Thoracic aorta (tissue), 2 donors: ENCODE measurements at places on chromosomes 6 and 20. TPM values are rescaled to one million over a fixed set of nuclear protein-coding genes. Genes with fewer than 3 reads are reported as not detected.

DNA sequence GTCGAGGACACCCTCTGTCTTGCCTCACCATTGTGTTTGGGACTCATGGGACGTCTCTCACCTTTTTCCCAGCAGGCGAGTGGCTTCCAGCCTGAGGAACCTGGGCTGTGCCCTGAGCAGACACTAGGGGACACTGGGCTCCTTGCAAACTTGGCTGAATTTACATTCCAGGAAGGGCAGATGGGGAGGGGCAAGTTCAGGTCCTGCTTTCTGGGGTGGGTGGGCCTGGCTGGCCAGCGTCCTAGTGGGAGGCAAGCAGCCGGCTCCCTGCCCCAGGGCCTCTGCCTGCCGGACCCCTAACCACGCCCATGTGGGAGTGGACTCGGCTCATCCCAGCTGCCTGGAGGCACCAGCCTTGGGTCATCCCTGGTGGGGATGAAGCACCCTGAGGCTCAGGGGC lies 48.2 kb upstream of the MLN start:
- no peak for DNase-seq

DNA sequence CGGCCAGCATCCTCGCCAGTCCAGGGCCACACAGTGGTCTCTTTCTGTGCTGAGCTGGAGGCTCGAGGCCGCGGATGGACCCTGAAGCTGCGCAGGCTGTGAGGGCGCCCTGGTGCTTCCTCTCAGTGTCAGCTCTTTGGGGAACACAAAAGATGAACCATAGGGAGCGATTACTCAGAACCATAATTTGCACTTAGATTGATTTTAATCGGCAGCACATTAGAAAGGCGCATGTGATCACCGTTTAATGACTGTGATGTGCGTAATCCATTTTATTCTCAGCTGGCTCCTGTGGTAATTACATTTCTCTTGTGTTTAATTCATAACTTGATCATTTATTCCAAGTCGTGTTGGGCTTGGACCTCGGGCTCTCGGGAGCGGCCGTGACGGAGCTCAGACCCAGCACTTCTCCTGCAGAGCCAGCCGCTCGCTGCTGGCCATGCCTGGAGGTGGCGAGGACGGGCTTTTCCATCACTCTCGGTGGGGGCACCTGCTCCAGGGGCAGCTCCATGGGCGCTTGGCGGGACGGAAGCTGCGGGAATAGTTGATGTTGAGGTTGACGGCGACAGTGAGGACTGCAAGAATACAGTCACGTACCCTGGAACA lies 25.6 kb upstream of the NTSR1 start:
- DNase-seq: no peak

DNA sequence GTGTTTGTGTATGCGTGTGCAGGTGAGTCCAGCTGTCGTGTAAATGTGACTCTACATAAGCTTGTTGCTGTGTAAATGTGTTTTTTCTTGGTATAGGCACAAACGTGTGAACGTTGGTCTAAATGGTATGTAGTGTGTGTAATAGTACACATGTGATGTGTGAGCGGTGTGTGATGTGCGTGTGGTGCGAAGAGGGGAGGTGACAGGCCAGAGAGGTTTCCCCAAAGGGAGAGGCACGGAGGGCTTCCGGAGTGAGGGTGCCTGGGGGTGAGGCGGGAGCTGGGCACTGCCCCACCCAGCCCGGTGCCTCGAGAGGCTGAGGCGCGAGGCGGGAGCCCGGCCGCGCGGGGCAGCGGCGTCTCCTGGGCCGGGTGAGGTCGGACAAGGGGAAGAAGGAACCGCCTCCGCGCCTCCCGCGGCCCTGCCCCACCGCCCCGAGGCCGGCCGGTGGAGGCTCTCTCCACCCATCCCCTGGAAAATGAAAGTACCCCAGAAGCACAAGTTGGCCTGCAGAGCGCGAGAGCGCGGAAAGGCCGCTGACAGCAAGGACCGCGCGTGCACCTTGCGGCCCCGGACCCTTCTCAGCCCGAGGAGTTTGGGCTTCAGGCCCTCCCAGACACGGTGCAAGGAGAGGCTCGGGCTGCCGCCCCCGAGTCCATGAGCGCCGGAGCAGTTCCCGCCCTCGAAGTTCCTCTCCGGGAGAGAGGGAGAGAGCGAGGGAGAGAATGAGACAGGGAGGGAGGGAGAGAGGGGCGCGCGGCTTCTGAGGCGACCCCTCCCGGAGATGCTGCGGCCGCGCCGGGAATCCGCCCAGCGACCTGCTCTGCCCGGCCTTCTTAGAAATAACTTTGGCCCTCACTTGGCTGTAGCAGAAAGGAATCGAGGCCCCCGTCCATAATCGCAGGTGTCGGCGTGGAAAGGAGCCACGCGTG lies 43.2 kb upstream of the OSTM1 start:
- no peak for DNase-seq

SLCO4A1 gene
- 22.1 TPM for total RNA-seq

GRCh38 chr20:34637245-34638038 lies 39.5 kb downstream of the PIGU start:
- no peak for DNase-seq

DZANK1 gene
- 3.7 TPM for total RNA-seq

- DNase-seq: no peak
Observed at GRCh38 chr6:126618639-126619343, 278.9 kb downstream of the CENPW start.
